ENCODE measurements at places on chromosomes 12 and 14.

GRCh38 chr14:73784181-73784987 is 67.2 kb upstream of the PTGR2 start:
- no peak for DNase-seq

- no peak for DNase-seq
Observed at GRCh38 chr12:96808587-96808986, 98.5 kb upstream of the NEDD1 start.

DNA sequence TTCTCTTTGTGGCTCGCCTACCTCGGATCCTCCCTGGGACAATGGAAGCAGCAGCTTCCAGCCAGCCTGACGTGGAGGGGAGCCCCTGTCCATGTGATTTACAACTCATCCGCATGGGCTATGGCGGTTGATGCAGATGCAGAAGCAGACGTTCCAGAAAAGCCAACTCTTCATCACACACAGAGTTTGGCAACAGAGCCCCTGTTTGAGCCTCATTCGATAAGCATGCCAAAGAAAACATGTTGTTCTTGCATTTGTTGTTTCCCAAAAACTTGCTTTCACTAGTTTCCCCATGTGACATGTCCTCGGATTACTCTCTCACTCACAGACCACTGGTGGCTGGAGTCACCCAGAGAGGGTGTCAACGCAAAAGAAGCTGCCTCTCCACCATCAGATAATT is 16.4 kb upstream of the TC2N start:
- DNase-seq = no peak

DNA sequence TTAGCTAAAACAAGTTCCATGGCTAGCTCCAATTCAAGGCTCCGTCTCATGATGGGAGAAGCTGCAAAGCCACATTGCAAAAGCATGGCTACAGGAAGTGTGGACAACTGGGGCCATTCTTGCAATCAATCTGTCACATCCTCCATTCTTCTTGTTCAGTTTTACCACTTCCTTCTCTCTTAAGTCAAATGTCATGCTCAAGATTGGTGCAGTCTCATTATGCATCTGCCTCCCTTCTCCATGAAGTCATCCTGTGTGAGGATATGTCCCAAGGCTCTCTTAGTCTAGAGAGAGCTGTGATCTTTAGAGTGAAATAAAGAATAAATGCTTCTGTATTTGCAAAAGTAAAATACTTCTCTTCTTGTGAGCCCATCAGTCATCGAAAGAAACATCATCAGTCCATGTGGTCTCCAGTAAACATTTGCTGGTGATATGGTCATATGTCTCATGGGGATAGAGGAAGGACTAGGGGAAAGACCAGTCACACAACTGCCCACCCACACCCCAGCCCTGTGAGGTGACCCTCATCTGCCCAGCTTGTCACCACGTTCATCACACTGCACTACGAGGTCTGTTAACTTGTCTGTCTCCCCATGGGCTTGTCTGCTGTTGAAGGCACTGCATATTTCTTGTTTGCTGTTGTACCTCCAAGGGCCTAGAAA is 303.0 kb downstream of the NUAK1 start:
- DNase-seq = no peak

DNA sequence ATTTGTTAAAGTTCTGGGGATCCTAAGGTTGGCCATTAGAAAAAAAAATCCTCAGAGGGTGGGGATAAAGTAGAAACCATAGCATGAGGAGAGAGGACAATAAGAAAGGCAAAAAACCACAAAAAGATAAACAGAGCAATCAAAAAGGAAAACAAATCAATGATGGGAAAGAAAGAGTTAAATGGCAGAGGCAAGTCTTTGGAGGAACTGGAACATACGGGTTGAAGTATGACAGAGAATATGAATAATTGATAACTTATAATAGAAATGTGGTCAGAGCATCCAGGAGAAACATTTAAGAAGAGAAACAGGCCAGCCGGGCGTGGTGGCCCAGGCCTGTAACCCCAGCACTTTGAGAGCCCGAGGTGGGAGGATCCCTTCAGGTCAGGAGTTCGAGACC is 17.8 kb upstream of the SALL2 start:
- DNase-seq = no peak

DNA sequence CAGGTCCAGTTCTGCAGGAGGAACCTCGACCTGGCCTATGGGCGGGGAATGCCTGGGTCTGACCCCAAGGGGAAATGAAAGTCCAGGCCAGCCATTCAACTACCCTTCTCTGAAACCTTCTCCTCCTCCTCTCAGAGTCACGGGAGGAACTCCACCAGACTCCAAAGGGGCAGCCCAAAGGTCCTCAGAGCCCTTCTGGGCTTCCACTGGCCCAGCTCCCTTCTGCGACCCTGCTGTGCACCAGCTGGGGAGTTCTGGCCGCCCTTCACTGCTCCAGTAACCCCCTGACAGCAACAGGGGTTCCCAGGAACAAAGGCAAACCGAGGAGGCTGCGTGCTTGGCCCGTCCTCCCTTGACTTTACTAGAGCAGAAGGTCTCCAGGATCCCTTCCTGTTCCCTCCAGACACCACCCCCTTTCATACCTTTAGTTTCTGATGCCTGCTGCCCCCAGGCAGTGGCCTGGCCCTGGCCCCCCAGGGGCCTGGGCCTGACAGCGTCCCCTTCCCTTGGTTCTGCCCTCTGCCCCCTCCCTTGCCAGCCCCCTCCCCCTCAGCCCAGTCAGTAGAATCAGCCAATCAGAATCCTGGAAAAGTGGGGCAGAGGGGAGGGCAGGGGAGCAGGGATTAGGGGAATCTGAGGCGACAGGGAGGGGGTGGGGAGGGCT is 850 bp upstream of the ZNF385A start:
- no peak for DNase-seq

DNA sequence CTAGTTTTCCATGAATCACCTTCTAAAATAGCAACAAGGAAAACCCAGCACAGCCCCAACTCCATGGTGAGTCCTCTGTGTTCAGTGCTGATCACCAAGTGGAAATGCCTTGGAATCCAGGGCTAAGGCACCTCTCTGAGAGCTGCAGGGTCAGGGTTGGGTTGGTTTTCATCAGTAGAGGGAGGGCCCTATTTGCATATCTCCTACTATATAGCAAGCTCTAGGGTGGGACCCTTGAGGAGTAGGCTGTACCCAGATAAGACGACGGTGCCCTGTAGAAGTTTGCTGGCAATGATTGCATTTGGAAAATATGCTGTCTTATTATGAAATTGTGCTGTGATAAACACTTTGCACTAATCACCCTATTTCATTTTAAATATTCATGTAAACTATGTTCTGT is 1011.8 kb downstream of the TMEM121 start:
- DNase-seq = no peak

DNA sequence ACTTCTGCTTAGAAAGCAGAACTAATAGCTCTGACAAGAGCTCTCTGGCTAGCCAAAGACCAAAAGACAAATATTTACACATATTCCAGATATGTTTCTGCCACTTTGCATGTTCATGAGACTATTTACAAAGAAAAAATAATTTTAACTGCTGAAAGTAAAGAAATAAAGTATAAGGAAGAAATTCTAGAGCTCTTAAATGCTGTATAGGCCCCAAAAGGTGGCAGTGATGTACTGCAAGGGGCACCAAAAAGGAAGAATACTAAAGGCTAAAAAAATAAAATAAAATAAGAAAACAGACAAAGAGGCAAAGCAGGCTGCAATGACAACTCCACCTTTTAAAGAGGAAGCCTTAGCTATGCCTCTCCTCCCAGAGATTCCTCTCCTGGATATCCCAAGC is 23.0 kb downstream of the KLRK1 start:
- no peak for DNase-seq

- DNase-seq = no peak
Observed at GRCh38 chr14:57461777-57462320, 31.8 kb downstream of the CCDC198 start.

DNA sequence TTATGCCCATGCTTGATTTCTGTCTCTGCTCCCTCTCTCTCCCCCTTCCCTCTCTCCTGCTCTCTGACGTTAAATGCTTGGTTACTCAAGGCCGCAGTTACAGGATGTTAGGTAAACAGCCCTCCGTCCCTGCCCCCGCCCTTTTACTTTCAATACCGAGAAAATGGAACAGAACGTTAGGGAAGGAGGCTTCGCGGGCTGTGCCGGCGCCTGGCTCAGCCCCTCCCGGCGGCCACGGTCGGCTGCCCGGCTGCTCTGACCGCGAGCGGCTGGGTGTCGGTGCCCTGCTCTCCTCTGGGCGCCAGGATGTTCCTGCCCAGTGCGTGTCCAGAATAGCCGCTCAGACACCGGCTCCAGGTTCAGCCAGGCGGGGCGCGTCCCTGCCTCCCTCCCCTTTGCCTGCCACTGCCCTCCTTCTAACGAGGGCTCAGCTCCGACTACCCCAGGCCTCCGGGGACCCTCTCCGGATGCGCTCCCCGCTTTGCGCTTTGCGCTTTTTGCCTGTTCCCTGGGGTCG is 166.1 kb downstream of the ADCK1 start:
- no peak for DNase-seq

DNA sequence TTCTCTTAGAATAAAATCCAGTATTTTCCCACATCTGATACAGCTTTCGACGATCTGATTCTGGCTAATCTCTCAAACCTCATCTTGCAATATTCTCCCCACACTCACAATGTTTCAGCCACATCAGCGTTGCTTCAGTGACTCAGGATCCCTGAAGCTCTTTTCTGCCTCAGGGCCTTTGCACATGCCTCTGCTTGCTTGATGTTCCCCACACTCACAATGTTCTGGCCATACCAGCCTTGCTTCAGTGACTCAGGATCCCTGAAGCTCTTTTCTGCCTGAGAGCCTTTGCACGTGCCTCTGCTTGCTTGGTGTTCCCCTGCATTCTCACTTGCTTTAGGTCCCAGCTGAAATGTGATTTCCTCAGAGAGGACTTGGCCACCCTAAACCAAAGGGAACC is 2.6 kb downstream of the C12orf42 start:
- no peak for DNase-seq

DNA sequence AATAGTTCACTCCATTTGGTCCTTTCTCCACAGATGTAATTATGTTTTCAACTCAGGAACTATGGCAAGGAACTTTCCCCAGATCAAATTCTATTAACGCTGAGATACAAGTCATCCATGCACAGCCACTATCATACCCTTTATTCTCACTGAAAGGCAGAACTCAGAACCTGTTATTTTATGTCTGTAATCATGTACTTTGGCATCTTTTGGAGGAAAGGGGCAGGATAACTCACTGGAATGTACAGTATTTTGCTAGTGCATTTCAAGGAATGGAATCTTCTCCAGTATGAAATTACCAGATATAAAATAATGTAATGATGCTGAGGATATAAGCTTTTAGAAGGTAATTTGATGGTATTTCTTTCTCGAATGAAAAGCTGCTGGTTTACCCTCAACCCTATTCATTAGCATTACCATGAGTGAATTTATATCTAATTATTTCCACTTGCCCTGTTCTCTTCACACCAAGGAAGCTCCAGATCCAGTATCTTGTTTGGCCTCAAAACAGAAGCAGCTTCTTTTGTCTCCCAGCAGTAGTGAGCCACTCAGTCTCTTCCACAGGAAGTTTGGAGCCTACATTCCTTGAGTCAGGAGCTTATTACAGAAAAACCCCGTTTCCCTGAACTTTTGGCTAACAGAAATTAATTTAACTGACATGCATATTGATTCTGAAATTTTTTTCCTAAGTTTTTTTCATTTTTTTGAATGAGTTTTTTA is 10.0 kb upstream of the AMHR2 start:
- no peak for DNase-seq

- DNase-seq = no peak
Observed at GRCh38 chr12:69961246-69961645, 136.2 kb downstream of the MYRFL start.

DNA sequence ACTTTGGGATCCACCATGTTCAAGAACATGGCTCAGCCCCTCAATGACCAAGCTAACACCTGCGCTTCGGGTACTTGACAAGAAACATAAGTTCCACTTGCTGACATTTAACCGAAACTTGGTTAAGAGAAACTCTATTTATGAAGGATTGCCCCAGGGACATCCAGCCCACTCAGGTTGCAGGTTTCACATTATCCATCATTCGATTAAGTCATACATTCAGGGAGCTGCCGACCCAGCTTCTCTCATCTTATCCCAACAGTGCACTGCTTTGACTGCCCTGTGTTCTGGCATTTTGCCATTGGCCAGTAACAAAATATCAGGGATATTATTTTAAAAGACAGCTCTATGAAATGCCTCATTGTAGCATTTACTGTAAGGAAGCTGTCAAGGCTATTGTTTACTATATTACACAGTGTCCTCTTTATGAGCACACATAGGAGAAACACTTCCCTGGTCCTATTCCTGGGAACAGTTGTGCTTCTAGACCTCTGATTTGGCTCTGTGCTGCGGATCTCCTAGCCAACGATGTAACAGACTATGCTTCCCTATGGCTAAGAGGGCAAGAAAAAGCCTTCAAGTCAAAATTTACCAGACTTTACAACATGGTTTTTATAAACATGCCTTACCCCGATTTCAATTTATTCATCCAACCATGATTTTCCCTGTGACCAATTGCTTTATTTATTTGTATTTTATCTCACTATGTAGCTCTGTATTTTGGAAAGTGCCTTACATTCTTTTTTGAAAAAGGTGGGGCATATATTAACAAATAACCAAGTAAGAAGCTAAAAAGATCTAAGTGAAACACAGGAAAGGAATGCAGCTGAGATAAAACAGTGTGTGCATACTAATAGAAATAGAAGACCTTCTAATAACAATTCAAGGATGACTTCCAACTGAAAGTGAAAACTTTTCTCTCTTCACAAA is 109.3 kb downstream of the ITPR2 start:
- DNase-seq = no peak

GRCh38 chr12:125287155-125287847 is 222.1 kb downstream of the AACS start:
- no peak for DNase-seq

- no peak for DNase-seq
Observed at GRCh38 chr12:70364695-70365397, 1.2 kb upstream of the KCNMB4 start.

DNA sequence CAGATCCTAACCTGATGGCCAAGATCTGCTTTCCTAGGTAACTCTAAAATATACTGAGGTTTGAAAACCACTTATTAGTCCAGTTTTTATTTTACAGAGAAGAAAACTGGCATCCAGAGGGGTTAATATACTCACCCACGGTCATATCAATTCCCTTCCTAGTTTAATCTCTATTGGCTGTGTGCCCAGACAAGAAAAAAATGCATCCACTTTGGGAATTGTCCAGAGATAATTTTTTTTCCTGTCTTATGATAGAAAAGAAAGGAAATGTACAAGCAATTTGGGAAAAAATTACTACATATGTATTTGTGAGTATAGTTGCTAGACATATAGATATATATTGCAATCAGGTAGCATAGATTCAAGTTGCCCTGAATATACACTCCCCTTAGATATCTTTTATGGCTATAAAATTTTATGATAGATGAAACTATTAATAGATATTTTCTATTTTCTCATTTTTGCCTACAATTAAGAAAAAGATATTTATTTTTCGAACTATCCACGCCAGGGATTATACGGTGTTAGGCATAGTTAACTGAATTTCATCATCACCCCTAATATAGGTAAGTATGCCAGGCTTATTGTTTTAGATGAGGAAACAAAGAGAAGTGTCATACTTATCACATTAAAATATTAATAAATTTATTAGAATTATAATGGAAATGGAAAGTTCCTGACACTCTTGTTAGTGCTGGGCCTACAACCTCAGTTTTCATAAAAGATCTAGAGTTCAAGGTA is 100.5 kb upstream of the SLC38A2 start:
- DNase-seq = no peak

- DNase-seq = no peak
Observed at GRCh38 chr14:28077021-28077420, 689.6 kb upstream of the FOXG1 start.

GRCh38 chr14:90040411-90040810 is 21.4 kb upstream of the KCNK13 start:
- no peak for DNase-seq
